ENCODE measurements at places on chromosomes 11 and 22.

DNA sequence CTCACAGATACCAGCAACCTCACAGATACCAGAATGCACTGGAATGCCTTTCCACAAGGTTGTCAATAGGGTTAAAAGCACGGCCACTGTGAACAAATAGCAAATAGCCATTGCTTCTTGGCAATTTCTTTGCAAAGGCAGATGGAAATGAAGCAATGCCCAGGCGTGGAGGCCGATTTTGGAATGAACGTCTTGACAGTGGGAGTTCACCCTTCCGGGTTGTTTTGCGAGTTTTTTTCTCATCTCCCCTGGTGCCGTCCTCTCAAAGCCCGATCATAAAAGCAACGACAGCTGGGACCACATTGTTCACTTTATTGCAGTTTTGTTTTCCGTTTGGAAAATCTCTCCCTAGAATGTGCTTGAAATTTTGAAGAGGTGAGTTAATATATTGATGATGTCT is 38.0 kb upstream of the CD82 start:
- no peak for DNase-seq

GRCh38 chr11:121112498-121113455 is 11.7 kb downstream of the TECTA start:
- DNase-seq = peak; percentile 89

- DNase-seq = no peak
These were observed 36.5 kb downstream of the SBF2 start for GRCh38 chr11:10257478-10257877.

GRCh38 chr11:944711-945470 is 19.2 kb downstream of the AP2A2 start:
- DNase-seq = peak; percentile 74

DNA sequence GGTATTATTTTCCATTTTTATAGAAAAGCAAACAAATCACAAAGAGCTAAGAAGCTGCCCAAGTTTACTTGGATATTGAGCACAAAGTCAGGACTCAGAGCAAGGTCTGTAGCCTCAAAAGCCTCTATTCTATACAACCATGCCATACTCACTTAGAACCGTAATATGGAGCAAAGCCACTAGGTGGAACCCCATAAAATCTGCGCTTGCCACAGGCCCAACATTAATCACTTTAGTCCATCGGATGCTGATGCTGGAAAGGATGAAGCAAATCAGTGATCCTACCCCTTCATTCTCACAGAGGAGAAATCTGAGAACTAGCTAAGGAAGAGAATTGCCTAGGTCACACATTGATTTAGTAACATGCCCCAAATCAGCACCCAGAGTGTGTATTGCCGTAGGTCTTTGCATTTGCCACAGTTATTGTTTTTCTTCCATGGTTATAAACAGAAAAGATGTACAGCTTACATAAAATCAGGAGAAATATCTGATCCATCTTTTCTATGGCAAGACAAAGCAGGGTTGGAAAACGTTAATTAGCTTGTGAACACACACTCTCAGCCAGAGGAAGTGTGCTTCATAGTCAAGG is 56.7 kb upstream of the RAB38 start:
- DNase-seq = peak; percentile 65

DNA sequence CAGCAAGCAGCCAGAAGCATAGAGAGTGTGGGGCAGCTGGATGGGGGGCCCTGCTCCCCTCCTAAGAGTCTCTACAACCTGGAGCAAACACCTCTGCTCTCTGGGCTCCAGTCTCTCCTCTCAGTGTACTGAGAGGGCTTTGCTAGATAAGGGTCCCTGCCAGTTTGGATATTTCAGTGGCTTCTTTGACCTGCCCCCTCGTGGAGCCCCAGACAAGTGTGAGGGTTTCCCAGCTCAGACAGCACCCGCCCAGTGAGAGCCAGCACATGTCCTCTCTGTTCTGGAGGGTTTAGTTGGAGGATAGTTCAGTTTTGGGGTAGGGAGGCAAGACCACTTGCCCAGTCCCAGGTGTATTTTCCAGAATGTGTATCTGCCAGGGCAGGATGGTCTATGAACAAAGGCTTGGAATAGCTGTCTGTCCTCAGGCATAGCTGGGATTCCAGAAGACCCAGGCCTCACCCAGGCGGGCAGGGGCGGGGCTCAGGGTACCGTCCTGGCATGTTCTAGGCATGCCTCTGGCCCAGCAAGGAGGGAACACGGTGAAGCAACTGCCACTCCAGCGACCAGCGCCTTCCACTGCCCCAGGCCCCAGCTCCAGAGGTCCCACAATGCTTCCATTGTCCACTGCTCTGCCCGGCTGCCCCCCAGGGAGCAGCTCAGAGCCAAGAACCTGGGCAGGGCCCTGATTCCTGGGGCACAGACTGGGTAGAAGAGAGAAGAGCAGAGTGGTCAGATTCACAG is 7.5 kb upstream of the MICALL1 start:
- DNase-seq = no peak

DNA sequence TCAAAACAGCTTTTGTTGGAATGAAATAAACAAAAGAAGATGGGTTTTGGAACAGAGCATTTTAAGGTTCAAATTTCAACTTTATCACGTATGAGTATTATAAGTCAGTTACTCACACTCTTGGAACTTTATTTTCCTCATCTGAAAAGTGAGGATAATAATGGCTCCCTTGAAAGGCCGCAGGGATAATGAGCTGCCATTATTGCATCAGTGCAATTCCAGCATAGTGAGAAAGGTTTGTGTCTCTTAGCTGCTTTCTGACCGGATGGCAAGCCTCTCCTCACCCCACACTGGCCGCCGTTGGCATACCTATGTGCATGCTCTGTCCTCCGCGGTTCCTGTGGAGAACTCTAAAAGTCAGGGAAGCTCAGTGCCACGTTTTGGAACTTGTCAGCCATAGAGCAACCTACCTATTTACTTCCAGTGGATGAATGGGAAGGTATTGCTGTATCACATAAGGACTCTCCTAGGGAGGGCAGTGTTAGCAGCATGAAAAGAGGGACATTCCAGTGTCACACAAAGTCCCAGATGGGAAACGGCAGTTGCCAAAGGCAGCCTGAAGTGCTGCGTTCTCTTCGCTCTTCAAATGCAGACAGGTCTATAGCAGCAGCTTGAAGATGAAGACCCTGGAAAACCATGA is 368.9 kb downstream of the NTM start:
- DNase-seq = no peak
